ENCODE measurements at places on chromosomes 3 and 15.

- DNase-seq: no peak
Observed at GRCh38 chr15:32991619-32992111, 202.8 kb downstream of the FMN1 start.

- no peak for DNase-seq
Observed at GRCh38 chr3:142897807-142898206, 8.9 kb upstream of the PCOLCE2 start.

GRCh38 chr15:46858150-46858549 lies 859.2 kb upstream of the SEMA6D start:
- no peak for DNase-seq

DNA sequence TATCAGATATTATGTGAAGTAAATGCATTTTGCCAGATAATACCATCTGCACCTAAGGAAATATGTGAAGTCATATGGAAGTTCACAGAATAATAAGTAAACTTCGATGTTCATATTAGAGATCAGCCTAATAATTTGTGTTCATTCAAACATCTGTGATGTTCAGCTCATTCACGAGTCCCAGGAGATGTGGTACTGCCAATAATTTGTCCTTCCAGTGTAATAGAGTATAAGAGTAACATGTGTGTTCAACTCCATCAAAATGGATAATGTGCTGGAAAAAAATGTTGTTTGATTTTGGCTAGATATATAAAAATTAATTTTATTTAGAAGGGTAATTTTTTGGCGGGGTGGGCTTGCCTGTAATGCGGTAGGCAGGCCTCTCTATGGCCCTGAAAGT lies 75.4 kb upstream of the ARL6 start:
- DNase-seq: no peak

DNA sequence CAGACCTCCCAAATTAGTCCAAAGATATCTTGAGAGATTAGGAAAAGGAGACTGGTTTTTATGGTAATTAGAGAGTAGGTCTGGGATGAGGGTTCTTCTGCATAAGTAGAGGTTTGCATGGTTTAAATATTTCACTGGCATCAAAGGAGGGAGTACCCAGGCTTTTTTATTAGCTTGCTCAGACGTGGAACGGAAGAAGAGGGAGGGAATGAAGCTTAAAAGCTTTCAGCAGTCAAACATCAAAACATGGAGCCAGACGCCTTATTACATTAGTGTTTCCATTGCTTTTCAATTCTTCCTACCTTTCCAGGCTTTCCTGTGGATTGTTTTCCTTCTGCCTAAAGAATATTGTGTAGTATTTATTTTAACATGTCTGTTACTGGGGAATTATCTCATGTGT lies 342.1 kb upstream of the SOX2 start:
- no peak for DNase-seq

DNA sequence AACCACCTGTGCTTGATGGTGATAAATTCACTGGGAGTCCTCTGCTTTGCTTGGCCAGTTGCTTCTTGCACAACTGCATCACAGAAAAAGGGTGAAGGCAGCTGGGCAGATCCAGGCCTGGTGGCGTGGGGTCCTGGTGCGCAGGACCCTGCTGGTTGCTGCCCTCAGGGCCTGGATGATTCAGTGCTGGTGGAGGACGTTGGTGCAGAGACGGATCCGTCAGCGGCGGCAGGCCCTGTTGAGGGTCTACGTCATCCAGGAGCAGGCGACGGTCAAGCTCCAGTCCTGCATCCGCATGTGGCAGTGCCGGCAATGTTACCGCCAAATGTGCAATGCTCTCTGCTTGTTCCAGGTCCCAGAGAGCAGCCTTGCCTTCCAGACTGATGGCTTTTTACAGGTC lies 31.1 kb upstream of the IQCF2 start:
- DNase-seq: no peak

- no peak for DNase-seq
Observed at GRCh38 chr15:98257290-98257689, 296.8 kb downstream of the ARRDC4 start.

DNA sequence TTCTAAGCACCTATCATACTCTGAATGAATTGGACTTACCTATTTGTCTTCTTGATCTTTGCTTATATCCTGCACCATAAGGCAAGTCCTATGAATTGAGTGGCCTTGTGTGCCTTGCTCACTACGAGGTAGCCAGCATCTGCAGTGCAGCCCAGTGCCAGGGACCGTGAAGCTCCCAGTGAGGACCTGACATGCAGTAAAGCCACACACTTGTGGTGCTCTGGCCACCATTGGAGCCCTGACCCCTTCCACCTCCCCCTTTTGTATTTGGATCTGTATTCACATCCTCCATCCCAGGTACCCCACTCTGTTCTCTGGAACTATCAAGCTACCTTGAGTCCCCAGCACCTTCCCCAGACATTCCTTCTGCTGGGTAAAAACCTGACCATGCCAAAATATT lies 52.1 kb downstream of the BSN start:
- DNase-seq: no peak

DNA sequence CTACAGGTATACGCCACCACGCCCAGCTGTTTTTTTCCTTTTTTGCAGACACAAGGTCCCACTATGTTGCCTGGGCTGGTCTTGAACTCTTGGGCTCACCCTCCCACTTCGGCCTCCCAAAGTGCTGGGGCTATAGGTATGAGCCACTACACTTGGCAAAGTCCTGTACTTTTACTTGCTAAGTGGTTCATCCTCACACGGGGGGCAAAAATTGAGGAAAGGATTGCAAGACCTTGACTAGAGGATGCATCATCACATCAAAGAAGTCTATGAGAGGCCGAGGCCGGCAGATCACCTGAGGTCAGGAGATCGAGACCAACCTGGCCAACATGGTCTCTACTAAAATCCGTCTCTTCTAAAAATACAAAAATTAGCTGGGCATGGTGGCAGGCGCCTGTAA lies 116.5 kb upstream of the FAM174B start:
- DNase-seq: no peak

DNA sequence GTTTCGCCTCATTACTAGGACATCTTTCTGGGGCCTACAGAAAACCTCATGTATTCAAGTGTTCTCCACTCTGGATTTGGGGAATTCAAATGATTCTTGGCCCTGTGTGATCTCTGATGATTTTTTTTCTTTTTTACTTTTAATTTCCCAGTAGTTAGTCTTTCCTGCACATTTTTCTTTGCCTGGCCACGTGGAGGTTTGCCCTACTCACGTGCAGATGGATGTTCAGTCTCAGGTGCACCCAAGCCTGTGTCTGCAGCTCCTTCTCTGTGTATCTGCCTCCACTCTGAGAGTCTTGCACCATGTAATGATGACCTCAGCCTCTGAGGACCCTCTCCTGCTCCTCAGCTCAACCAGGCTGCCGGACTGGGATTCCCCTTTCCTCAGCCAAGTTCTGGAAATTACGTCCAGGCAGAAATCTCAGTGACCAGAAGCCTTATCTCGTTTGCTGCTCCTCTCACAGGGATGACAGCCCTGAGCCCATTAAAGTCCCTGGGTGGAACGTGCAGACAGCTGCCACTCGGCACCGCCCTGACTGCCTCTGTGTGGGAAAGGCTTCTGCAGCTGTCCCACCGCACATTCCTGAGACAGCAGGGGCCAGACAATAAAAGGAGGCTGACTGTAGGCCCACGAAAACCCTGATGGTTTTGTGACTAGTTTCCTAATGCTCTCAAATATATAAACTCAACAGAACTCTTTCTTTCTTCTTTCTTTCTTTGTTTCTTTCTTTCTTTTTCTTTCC lies 31.4 kb upstream of the GABRB3 start:
- no peak for DNase-seq

- DNase-seq: no peak
Observed at GRCh38 chr3:152902141-152902669, 67.3 kb downstream of the P2RY1 start.

GRCh38 chr3:70703305-70704102 lies 391.1 kb upstream of the MDFIC2 start:
- DNase-seq: no peak

All from AG08396 (cell line).